Stimulated activated CD4-positive, alpha-beta T cell treated with anti-CD3 and anti-CD28 coated beads, Interleukin-2, amount 100 ng/mL, for 48 hours (primary cell): ENCODE measurements at places on chromosomes 7 and 10.

GRCh38 chr10:77251297-77252013 is 386.2 kb downstream of the KCNMA1 start:
- DNase-seq: no peak

DNA sequence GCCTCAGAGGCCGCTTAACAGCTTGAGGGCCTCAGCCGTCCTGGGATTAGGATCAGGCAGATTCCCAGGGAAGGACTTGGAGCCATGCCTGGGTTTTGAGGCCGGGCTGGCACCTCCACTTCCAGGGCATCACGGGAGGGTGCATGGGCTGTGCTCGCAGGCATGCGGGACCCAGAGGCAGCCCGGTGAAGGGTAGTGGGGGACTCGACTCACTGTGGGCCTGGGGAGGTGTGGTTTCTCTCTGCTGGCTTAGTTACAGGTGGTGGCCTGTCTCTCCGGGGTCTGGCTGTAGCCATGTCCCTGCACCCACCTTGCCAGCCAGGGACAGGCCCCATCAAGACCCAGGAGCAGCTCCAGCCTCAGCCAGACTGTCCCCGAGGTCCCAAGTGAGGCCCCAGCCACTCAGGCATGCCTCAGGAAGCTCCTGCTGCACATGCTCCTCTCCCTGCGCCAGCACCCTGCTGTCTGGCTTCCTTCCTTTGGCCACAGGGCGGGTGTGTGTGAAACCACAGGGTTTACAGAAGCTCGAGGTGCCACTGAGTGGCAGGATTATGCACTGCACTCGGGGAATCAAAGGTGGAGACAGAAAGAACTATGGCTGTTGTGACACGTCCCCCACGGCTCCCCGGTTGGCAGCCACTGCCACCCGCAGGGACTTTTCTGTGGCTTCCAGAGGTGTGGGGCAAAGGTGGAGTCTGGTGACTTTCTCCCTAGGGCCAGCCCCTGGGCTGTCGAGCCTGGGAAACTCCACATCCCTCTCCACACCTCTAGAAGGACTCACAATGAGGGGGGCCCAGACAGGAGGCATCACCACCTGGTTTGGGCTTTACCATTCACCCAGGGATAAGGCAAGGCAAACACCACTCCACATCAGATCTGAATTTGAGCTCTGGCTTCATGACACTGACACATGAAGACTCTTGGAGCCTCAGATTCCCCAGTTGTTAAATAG is 19.7 kb downstream of the GOLGA7B start:
- peak; percentile 68 for DNase-seq

- no peak for DNase-seq
Measured at GRCh38 chr10:29608062-29608461, 26.7 kb downstream of the SVIL start.

DNA sequence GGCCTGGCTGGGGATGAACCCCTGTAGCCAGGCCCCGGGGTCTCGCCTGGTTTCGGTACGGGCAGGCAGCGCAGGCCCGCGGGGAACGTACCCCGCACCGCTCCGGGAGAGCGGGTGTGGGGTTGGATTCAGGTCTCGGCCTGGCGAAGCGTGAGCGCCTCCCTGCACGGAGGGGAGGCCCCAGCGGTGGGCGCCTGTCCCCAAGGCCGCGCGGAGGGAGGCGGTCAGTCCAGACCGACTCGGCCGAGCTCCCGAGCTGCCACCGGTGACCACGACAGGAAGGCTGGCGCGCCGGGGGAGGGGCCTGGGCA is 378 bp upstream of the INPP5F start:
- no peak for DNase-seq

DNA sequence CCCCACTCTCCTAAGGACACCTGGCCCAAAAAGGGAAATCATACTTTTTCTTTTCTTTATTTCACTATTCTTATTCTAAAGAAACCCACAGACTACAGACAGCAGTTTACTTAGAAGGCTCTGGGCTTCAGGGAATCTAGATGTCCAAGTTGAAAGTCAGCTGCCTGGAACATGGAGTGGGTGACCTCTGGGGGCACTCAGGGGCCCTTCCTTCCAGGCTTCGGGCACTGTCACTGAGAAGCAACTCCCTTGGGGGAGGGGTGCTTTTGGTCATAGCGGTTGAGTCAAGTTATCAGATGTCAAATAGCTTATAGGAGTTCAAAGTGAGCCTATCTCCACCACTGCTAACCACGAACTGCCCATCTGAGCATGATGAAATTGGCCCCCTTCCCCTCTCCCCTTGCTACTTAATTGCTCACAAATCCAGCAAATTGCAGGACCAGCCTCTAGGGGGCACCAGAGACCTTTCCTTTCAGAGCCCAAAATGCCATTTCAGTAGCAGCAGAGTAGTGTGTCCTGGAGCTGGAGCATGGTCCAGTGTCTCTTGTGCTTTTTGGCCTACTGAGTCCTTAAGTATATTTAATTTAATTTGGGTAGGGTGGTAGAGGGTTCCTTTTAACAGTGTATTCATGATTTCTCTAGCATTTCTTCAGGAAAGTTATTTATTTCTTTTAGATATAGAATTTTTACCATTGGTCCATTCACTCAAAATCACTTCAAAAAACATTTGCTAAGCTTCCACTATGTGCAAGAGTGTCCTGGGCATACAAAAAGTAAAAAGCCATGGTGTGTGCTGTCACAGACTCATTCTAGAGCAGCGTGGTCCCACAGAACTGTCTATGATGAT is 463.8 kb downstream of the KCNMA1 start:
- peak; percentile 70 for DNase-seq

GRCh38 chr10:45278860-45279498 is 36.4 kb downstream of the OR13A1 start:
- no peak for DNase-seq

GRCh38 chr7:107538001-107538400 is 25.7 kb downstream of the COG5 start:
- no peak for DNase-seq

GRCh38 chr10:121598263-121599249 is at the start of gene FGFR2:
Gene FGFR2 (minus strand): TSS chr10:121598444. CDS start chr10:121593817, 4,627 bp downstream.
- no peak for DNase-seq

DNA sequence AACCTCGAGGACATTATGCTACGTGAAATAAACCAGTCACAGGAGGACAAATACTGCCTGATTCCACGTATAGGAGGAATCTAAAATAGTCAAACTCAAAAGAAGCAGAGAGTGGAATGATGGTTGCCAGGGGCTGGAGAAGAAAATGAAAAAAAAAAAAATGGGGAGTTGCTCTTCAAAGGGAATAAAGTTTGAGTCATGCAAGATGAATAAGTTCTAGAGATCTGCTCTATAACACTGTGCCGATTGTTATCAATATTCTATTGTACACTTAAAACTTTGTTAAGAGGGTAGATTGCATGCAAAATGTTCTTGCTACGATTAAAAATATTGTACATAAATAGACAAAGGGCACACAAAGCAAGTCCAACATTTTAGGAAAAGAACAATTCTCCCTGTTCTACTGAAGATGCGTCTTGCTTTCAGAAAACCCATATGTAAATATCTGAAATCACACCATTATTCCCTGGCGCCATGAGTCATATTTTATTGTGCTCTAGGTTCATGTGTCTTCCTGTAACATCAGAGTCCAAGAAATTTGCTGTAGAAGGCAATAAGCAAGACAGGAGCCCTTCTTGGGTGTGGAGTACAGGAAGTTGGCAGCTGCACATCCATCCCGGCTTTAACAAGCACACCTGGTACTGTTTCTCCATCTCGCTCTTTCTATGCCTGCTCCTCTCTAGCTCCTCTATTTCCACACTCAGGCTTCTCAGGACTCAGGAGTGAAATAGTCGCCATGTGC is 145.9 kb downstream of the GFRA1 start:
- no peak for DNase-seq

- DNase-seq: no peak
Measured at GRCh38 chr10:1664333-1664964, 72.9 kb downstream of the ADARB2 start.

DNA sequence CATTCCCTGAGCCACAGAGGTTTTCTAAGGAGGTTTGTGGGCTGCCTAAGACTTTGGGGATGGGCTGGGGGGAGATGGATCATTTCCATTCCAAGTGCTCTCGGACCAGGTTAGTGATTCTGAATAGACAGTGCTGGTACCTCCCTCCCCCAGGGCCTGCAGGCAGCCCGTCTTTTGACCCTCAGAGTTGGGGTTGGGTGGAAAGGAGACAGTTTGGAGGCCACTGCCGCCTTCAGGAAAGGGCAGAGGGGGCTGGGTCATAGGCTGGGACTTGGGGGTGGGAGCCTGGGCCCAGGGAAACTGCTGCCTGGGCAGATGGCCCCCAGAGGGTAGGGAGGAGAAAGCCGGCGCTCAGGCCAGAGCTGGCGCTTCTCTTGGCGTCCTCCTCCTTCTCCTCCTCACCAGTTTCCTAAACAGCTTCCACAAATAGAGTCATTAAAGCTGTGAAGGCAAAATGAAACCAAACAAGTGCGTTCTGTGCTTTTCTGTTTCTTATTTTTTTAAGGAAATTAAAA is 4.4 kb downstream of the UNC5B start:
- DNase-seq: no peak

DNA sequence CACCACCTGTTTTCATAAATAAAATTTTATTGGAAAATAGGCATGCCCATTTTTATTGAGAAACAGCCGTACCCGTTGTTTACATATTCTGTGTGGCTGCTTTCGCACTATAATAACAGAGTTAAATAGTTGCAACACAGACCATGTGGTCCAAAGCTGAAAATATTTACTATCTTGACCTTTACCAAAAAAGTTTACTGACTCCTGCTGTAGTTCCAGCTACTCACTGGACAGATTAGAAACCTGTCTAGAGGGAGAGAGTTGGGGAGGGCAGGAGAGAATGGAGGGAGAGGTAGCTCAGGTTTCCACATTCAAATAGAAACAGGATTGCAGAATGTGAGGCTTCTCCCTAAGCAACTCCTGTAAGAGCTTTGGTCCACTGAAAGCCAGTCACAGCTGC is 55.1 kb upstream of the GLCCI1 start:
- no peak for DNase-seq

DNA sequence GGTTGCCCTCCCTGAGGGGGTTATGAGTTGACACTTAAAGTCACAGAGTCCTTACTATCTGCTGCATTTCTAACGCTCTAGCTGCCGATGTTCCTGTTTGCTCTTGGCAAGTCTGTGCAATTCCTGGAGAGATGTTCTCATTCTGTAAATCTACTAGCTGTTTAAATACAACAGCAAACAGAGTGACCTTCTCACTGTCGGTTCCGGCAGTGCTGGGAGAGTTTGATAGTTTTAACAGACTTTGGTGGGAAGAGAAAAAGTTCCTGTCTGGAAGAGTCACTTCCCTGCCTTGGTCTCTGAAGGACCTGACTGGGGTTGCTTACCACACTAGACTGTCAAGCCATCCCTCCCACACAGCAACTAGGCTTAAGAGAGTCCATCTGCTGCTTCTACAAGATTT is 63.3 kb upstream of the ELMO1 start:
- DNase-seq: no peak

DNA sequence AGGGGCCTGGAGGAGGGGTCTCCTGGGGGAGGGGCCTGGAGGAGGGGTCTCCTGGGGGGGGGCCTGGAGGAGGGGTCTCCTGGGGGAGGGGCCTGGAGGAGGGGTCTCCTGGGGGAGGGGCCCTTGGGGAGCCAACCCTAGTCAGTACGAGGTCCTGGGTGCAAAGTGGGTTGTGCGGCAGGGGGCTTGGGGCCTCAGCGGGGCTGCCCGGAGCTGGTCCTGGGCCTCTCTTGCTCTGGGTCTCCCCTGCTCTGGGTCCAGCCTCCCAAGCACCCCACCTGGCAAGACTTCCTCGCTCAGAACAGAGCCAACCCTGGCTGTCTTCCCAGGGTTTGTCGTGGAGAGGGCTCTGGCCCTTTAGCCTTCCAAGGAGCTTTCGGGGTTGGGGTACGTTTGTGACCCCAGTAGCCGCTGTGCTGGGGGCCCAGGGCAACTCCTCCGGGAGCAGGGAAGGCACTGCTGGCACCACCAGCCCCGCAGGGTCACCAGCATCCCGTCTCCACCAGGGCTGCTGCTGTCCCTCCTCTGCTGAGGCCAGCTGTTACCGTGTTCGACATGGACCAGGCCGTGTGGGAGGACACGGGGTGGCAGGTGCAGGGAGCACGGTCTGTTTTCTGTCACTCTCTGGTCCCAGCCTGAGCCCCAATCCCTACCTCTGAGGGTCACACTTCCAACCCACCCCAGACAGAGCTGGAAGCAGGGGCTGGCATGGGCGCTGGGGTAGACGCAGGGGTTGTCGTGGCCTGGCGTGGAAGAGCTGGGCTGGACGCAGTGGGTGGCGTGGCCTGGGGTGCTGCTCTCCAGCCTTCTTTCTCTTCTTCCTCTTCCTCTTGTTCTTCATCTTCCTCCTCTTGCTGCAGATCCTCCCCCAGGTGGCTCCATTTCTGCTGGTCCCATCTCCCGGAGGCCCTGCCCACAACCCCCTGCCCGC is 22.8 kb downstream of the PWWP2B start:
- no peak for DNase-seq

DNA sequence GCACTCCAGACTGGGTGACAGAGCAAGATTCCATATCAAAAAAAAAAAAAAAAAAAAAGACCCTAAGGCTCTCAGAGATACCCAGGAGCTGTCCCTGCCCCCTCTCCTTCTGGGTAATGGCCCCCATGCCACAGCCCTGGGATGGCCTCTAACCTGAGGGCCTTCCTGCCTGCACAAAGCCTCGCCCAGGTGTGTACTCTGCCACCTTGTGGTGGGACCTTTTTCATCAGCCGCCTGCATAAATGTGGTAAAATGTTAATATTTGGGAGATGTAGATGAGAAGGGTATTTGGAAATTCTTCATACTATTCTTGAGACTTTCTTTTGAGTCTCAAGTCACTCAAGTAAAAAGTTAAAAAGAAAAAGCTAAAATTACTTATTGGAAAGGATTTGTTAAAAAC is 46.3 kb upstream of the RNF216 start:
- DNase-seq: peak; percentile 43

DNA sequence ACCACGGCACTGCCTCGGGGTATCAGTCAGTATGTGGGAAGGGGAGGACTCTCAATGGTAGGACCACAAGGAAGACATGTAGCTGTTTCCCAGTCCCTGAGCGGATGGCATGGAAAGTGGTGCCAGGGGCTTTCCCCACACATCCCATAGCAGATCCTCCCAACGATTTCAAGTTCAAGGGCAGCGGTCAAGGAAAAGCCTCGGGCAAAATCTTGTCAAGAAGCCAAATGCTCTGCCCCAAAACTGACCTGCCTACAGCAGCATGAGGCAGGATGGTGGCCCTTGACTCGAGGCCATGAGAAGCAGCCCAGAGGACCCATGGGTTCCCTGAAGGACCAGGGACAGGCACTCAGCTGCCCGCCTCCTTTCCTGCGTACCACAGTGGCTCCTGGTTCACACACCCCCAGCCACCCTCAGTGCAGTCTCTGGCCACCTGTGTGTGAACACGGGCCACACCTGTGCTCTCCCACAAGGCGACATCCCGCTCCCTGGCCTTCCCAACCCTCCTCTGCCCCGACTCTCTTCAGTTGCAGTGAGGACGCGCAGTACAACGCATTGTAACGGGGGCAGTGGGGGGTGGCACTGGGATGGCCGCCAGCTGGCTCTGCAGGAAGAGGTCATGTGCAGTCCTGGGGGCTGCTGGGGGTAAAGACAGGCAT is 43.6 kb downstream of the CTBP2 start:
- DNase-seq: no peak
